Activated CD8-positive, alpha-beta memory T cell treated with anti-CD3 and anti-CD28 coated beads, Interleukin-2, amount 10 ng/mL, durations not matched to agents 7 days and 5 days (primary cell): ENCODE measurements at places on chromosomes 4 and X. TPM values are rescaled to one million over a fixed set of nuclear protein-coding genes. Genes with fewer than 3 reads are reported as not detected.

SSX5 gene
- total RNA-seq: not detected

FHDC1 gene
- 0.12 TPM for total RNA-seq

RAB28 gene
- total RNA-seq: 13.7 TPM

ARHGEF6 gene
- 126 TPM for total RNA-seq

CWH43 gene
- total RNA-seq: not detected

INTS12 gene
- 20.4 TPM for total RNA-seq

NKX3-2 gene
- total RNA-seq: not detected

CLDN34 gene
- total RNA-seq: not detected

MTCP1 gene
- 23.1 TPM for total RNA-seq

GRPR gene
- not detected for total RNA-seq

RASSF6 gene
- total RNA-seq: not detected

GAGE2A gene
- total RNA-seq: not detected

DOK7 gene
- total RNA-seq: not detected

AMBN gene
- not detected for total RNA-seq

TCEAL3 gene
- 1.3 TPM for total RNA-seq

FATE1 gene
- not detected for total RNA-seq

MAGEA12 gene
- total RNA-seq: not detected

GRID2 gene
- not detected for total RNA-seq

CT55 gene
- total RNA-seq: not detected

MAMLD1 gene
- 8.1 TPM for total RNA-seq
